CD4-positive, alpha-beta T cell treated with Interleukin-6 for 4 hours (primary cell): ENCODE measurements at places on chromosomes 2 and 18.

DNA sequence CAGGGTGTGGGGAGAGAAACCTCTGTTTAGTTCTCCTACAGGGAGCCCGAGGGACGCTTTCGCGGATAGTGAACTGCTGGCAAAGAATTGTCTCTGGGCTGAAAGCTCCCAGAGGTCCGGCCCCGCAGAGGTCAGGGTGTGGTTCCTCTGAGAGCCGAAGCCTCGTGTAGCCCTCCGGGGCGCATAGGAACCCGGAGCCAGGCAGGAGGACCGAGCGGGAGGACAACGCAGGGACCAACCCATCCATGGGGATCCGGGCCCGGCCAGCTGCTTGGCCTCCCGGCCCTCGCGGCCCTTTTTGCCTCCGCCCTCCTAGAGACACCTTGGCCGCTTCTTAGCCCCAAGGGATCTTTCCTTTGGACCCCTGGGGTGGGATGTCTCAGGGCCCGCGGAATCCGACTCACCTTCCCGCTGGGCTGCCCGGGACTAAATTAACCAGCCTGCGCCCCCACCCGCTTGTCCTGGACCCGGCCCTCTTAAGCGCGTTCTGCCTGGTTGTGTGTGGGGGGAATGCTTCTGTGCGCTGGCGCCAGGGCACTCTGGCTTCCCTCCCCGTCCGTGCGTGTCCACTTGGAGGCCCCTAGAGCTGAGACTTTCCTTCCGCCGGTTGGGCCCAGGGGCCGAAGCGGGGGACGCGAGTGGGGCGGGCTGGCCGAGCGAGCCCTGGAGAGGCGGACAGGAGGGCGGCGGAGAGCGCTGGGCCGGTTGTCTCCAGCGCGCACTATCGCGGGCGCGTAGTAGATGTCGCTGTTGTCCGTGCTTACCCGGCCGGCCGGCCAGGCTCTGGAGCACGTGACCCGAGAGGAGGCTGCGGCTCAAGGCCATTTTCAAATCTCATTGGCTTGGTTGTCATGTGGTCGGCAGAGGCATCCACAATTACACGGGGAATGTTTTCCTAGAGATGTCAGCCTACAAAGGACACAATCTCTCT is at the start of gene HOXD10:
Gene HOXD10 (plus strand): TSS at position 896 of the 931 bp plus-strand sequence. CDS start 56 bp downstream, outside the sequence.
- DNase-seq = no peak

GRCh38 chr2:196422361-196422760 is 217.2 kb upstream of the CCDC150 start:
- DNase-seq = no peak

DNA sequence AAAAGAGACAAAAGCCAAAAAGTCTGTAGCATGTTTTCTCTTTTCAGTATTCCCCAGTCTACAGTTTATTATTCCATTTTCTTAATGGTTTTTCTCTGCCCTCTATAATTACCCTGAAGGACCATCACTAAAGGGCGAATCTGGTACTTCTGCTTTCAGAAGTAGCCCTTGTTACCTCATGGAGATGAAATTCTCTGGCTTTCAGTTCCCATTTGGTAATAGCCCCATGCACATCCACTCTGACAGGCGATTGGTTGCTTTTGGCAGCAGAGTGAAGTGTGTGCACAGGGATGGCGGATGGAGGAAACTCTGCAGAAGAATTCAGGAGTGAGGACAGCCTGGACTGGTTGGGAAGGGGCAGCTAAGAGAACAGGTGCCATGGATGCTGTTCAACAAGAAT is 66.3 kb upstream of the NABP1 start:
- DNase-seq = no peak

DNA sequence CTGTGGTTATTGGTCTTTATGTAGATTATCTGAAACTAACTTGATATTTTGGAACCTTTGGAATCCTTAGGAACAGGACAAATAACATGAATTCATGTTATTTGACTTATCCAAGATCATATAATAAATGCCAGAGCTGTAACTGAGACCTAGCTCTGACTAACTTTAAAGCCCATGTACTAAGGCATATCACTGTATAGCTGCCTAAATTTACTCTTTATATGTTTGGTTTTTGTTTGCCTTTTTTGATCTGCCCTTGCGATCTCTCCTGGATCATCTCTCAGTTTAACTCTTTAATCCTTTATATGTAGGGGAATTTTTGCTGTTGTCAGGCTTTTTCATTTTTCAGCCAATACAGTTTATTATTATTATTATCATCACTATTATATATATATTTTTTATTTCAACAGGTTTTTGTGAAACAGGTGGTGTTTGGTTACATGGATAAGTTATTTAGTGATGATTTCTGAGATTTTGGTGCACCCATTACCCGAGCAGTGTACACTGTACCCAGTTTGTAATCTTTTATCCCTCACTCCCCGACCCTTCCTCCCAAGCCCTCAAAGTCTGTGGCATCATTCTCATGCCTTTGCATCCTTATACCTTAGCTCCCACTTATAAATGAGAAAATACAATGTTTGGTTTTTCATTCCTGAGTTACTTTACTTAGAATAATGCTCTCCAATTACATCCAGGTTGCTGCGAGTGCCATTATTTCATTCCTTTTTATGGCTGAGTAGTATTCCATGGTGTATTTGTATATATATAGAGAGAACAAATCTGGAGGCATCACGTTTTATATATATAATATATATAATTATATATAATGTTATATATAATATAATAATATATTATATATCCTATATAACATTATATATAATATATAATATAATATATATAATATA is 48.9 kb downstream of the APLF start:
- DNase-seq = no peak

DNA sequence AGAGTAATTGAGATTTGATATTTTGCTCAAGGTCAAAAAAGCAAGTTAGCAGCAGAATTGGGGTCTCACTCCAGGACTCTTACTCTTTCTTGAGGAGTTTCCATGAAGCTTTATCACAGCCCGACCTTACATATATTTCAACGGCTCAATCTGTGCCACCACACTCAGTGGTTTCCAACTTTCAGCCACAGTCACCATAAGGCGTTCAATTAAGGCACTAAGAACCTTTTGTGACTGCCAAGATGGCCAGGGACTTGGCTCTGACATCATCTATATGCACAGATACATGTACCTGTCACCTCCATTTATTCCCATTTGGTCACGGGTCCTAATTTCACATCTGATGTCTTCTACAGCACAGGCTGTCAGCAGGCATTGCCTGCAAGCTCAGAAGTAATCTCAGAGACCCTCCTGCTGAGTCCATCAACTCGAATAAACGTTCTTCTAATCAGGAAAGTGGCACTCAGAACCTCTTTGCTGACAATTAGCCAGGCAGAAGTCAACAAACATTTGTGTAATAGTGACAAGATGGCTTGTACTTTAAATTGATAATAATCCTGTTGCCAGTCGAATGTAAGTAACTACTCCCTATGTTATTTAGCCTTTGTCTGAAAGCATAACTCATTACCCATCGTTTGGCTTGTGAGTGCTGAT is 16.1 kb downstream of the DYTN start:
- DNase-seq = no peak

DNA sequence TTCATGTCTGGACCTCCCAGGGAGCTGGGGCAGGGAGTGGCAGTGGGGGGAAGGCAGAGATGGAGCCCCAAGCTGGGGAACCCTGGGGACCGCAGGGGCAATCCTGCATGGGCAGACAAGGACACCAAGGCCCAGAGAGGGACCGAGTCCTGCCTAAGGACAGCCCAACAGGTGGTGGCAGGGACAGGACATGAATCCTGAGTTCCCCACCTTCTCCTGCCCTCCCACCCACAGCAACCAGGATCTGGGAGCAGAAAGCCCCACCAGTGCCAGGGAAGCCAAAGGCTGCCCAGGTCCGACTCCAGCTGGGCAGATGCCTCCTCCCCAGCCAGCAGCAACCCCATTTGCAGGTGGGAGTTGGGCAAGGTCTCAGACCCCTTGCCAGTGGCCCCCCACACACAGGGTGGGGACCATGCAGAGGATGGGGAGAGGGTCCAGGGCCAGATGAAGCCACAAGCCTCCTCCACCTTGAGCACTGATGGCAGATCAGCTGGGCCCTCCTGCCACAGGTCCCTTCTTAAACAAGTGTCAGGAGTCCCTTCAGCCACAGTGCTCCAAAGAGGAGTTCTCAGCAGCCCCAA is 6.3 kb downstream of the ADRA2B start:
- no peak for DNase-seq

DNA sequence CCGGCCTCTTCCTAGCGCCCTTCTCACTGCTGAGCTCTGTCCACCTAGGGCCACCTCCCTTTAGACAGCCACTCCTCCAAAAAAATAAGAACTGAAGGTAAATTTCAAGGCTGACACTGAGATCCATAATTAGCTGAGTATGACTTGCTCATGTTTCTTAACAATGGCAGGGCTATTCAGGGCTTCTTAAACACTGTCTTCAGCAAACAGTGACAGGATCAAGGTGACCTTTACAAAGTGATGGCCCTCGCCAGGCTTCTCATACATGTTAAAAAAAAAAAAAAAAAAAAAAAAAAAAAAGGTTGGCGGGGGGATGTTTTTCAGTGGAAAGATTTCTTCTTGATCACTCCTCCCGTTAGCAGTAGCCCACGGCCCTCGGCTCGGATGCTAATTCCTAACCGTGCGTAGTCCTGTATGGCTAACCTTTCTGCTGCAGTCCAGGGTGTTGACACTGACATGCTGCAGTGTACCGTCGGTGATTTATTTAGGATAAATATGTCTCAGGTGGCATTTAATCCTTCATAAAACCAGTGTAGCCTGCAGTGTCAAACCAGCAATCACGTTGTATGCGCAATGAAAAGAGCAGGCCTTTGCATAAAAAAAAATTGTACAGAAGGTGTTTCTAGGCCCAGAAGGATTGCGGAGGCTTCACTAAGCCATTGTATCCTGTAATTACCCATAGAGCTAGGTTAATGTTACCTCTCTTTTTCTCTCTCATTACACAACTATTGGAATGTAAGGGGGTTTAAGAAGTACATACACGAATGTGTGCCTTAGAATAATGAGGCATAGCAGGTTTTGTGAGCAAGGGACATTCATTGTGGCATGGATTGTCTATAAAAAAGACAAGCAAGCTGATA is 142.7 kb downstream of the PTGR3 start:
- no peak for DNase-seq

DNA sequence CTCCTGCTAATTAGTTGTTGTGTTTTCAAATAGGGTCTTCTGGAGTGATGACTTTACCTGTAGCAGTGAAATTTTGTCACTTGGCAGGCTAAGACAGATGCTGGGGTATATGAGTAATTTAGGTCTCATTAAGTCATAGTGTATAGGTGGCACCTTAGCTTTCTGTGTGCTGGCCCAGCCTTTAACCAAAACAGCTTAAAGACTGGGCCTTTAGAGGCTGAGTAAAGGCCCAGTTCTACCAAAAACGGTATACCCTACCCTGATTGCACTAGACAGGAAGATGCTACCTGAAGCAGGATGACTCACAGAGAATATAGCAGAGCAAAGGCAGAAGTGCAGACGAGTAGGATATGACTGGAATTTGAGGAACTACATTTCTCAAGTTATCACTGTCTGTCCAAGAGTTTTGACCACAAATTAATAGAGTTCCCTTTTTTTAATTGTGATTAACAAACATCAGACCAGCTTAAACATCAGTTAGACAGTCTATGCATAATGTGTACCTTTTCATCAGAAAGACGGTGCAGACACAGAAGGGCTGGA is 337.9 kb upstream of the SALL3 start:
- DNase-seq = no peak

DNA sequence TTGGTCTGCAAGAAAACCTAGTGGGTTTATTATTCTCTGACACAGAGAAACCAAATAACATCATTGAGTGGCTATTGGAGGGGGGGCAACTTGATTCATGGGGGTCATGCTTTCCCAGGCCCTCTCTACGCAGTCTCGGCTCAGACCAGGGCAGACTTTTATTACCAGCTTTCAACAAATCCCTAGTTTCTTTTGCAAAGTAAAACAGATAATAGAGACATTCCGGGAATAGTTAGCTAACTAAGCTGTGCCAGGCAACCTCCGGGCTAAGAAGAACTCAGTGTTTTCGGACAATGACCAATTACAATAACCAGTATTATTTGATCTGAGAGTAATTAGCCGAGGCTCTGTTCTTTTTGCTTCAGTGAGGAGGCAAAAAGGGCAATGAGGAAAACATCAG is 66.3 kb downstream of the CDK15 start:
- DNase-seq = no peak

- DNase-seq = no peak
Observed at GRCh38 chr2:110948027-110948674, 172.6 kb upstream of the BCL2L11 start.

GRCh38 chr2:144372410-144373080 is 147.4 kb downstream of the ZEB2 start:
- no peak for DNase-seq

GRCh38 chr2:79833235-79833878 is 320.5 kb downstream of the CTNNA2 start:
- DNase-seq = no peak

DNA sequence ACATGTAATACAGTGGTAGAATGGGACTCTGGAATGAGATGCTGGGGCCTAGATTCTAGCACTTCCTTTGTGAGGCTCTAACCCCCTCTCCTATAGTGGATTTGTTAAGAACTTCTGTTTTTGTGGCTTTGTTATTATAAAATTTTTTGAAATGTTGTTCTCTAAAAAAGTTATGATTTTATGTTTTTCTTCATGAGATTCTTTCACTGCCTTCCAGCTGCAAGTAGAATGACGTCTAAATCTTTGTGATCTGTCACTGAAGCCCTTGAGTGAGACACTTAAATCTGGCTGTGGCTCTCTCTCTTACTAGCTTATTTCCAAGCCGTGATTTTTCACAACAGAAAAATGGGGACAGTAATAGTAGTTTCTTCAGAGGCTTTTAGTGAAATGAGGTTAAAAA is 1.6 kb downstream of the CASP8 start:
- no peak for DNase-seq

DNA sequence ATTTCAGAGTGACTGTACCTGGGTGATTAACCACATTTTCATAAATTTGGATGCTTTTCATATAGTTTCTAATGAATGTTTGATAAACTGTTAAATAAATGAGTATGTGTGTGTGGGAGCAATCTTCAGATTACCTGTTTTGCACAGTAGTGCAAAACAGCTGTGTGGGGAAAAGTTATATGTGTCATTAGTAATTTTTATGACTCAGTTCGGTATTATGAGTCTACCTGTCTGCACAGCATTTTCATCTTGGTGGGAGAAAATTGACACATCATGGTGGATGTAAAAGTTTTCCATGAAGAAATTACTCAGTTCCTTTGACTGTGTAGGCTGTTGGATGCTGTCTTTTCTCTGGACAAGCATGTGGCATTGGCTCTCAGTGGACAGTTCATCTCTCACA is 43.8 kb downstream of the LTBP1 start:
- no peak for DNase-seq
